Panc1 (cell line): ENCODE measurements at places on chromosomes 13 and 19.

- no peak for DNase-seq
Measured at GRCh38 chr13:100382785-100383184, 205.8 kb downstream of the GGACT start.

DNA sequence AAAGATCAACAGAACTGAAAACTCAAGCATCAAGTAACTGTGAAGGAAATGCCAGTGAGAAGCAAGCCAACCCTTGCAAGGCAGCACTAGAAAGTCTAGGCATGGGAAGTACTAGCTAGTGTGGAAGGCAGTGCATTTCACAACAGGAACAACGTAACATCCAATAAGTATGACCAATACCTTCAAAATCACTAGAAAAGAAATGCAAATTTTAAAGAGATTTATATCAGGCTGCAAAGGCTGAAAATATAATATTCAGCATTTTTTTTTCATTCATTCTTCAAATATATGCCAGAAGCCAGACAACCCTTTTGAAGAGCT lies 121.9 kb downstream of the DLEU7 start:
- DNase-seq, result no peak

DNA sequence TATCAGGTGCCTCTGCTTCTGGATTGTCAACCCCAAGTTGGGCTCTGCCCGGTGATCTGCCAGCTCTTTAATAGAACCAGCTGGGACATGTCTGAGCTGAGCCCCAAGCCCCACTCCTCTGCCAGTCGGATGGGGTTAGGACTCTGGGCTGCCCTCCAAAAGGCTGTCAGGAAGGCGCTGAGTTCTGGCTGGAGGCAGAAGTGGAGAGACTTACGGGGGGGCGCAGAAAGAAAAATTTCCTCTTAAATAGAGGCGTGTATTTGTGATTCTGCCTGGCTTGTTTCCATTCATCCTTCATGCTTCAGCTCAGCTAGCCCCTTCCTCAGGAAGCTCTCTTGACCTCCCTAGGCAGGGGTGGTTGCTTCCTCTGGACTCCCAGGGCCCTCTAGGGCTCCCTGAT lies 985 bp upstream of the KCNK6 start:
- DNase-seq, result no peak

DNA sequence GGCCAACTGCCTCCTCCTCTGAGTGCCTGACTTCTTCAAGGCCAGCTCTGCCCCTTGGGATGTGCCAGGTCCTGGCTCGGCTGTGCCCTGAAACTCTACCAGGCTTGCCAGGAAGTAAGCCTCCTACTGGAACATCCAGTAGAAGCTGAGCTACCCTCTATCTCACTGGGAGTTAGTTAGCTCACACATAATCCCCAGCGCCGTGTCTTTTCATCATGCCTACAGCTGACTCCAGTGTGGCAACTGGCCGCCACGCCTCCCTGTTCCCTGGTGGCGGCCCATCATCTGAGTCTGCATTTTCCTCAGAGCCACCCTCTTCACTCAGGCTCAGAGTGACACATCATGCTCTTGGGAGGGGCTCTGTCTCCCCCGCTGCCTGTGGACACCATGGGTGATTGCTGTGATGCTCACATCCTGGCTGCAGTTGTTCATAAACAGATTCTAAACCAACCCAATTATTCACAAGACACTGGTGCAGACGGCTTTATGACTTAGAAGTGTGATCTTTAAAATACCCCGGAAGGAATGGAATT lies 131.9 kb upstream of the IRS2 start:
- DNase-seq, result no peak

DNA sequence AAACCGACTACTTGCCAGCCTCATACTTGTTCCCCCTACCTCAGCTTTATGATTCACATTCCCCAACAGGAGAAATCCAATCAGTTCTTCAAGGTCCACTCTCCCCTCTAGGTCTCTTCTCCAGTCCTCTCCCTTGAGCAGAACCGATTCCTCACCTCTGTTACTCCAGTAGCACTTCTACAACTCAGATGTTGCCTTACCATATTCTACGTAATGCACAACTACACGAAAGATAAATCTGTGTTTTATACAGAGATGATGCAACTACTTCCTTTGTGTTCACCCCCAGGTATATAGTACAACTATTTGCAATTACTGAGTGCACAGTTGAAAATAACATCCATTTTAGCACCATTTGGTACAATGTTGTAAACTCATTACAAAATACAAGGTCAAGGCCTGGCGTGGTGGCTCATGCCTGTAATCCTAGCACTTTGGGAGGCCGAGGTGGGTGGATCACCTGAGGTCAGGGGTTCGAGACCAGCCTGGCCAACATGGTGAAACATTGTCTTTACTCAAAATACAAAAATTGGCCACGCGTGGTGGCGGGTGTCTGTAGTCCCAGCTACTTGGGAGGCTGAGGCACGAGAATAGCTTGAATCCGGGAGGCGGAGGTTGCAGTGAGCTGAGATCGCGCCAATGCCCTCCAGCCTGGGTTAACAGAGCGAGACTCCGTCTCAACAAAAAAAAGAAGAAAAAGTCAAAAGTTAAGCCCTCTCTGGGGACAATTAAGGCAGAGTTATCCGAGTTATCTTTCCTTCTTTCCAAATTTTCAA lies 2.8 kb upstream of the WBP4 start:
- no peak for DNase-seq

GRCh38 chr13:52053460-52053859 lies 29.0 kb downstream of the UTP14C start:
- DNase-seq, result no peak

DNA sequence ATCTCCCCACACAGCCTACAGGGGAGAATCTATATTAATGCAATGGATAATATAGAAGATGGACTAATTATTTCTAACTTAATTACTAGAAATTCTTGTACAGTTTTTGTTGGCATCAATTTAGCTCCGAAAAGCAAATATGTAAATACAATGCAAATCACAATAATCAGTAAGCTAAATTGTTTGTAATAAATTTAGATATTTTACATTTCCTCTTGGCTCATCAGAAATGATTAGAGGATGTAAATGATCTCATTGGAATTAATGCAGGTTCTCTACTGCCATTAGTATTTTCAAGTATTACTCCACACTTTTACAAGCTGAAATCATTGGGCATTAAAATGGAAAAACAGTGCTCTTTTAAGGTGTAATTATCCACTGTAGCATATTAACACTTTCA lies 741.8 kb upstream of the MIR17HG start:
- no peak for DNase-seq

GRCh38 chr13:97986835-97987234 lies 33.4 kb downstream of the IPO5 start:
- DNase-seq, result no peak

DNA sequence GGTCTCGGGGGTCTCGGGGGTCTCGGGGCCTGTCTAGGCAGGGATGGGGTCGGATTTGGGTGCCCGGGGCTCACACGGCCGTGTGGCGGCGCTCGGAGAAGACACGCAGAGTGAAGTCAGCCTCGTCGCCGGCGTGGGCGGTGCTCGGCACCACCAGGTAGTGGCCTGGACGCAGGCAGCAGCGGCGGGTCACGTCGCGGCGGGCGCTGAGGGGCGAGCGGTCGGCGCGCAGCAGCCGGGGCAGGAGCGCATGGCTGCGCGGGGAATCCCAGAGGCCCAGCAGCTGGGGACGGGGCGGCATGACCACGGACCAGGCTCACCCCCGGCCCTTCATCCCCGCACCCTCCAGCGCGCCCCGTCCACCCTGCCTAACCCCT lies 8.2 kb downstream of the CAPN12 start:
- no peak for DNase-seq

GRCh38 chr13:22486490-22486889 lies 694.3 kb upstream of the SGCG start:
- no peak for DNase-seq

GRCh38 chr19:4624301-4624700 lies 15.0 kb upstream of the TNFAIP8L1 start:
- no peak for DNase-seq

DNA sequence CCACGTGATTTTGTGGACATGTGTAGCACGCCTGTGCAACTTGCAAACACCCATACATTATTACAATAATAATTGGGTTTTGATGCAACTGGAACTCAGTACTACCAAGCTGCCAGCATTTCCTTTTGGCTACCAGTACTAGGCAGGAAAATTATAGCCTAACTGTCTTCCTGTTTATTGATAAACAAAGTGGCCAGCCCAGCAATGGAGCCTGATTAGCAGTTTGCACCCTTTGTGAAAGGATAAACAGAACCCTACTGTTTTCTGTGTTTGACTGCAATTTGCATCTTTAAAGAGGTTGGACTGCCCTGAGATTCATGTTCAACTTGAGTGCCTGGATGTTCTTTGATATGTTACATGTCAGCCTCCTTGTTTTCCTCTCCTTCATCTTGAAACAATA lies 173.9 kb downstream of the ZIC5 start:
- DNase-seq, result no peak

DNA sequence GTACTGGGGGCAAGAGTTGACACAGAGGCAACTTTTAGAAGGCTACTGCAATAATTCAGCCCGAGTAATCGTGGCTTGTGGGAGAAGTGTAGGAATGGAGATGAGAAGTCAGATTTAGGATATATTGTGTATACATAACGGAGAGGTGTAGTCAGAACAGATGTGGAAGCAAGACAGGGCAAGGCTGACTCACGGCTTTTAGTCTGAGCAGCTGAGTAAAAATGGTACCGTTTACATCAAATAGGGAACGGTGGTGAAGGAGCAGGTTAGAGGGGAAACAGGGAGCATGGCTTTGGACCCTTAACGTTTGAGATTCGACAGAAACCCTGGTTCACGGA lies 796 bp upstream of the LSM14A start:
- no peak for DNase-seq
